ENCODE measurements at places on chromosomes 1 and 21.

GRCh38 chr1:64974288-64974825, 8.0 kb upstream of the JAK1 start:
- DNase-seq, result no peak

DNA sequence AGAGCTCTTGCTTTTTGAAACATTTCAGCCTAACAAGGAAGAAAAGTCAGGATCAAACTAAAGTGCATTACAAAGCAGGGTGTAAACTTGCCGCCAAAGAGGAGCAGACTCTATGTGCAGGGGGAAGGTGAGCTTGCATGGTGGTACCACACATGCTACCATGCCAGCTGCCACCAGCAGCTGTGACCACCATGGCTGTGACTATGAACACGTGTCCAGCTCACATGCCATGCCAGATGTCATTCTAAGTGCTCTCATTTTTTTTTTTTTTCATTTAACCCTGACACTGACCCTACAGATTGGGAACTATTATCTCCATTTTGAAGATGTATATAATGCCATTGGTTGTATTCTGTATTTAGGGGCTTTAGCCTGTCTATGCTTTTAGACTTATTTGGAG, 79.0 kb downstream of the PCP4 start:
- no peak for DNase-seq

DNA sequence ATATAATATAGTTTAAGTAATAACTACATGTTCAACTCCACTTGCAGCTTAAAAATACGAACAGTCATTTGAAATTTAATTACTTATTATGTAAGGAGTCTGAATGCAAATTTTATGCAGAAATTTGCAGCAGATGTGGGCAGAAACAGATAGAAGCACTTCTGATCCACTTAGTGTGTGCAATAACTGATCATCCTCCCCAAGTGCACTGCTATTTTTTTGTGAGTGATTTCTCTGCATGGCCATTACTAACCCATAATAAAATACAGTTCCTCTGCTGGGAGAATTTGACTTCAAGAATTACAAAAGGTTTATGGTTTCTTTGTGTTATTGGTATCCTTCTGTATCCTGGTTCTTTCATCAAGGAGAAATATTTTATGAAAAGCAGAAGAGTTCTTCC, 611.5 kb upstream of the RGS18 start:
- no peak for DNase-seq

GRCh38 chr1:47812904-47813514, 184.2 kb downstream of the TRABD2B start:
- peak; percentile 54 for DNase-seq

DNA sequence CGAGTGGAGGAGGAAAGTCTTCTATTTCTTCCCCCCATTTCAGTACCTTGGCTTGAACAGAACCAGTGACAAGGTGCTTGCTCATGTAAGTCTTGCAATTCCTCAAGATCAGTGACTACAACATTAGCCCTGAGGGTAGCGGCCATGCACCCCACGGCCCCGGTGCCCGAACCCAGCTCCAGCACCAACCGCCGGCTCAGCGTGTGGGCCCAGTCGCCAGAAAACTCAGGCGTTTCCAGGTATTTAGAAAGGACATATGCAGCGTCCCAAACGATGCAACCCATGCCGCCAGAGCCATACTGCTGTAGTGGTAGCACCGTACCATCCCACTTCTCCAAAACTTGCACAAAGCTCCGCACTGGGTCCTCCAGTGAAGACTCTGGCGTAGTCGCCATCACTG, 11.2 kb upstream of the MANEAL start:
- DNase-seq, result no peak

DNA sequence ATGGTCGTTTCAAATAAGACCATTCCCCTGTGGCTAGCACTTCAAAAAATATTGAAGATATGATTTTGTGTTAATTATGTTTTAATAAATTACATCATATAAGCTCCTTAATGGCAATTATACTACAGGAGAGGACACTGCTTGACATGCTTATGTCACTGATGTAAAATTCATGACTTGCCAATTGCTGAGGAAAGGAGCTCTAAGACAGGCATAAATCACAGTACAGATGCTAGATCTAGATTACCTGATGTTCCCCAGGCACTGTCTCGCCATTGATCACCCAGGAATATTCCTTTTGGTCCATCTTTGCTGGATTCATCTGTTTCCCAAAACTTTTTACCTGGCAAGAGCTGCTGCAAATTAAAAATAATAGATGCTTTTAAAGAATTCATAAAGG, 58.8 kb downstream of the PUM1 start:
- no peak for DNase-seq

DNA sequence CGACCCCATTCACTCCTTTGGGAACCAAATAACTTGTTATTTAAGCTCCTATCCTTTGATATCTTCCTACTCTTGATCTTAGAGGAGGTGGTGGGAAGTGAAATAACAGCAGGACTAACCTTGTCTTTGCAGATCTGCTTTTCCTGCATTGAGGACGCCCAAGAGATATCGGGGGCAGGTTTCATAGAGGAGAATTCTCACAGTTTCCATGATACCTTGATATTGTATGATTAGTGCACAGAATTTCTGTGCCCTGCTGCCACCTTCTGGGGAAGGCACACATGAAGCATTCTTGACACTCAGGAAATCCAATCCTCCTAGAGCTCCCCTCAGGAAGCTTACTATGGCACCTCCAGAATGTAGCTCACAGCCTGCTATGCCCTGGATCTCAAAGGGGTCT, 1.6 kb downstream of the CD1B start:
- peak; percentile 5 for DNase-seq

- no peak for DNase-seq
These were observed 29.2 kb downstream of the ZNF281 start for GRCh38 chr1:200380589-200381021.

GRCh38 chr1:178645157-178645807, 79.8 kb upstream of the RALGPS2 start:
- peak; percentile 34 for DNase-seq

GRCh38 chr1:154866257-154867063, 3.6 kb downstream of the KCNN3 start:
- DNase-seq, result no peak

DNA sequence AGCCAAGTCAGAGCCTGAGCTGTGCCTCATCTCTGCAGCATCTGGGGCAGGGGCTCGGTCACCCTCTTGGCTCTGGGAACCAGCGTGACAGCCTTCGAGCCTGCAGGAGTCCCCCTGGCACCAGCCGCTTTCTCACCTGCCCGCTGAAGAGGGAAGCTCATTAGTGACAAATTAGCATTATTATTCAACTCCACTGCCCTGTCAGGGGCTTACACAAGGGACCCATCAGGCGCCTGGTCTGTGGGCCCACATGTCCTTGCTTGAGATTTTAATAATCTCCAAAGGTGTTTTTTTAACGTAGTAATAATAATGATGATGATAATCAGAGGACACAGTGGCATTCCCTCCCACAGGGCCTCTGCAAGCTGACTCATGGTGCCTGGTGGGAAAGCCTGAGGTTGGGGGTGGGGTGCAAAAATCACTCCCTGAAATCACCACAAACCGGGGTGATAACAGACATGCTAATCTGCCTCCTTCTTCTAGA, 98.1 kb upstream of the IGSF21 start:
- no peak for DNase-seq

- peak; percentile 55 for DNase-seq
These were observed 61.4 kb downstream of the BRINP3 start for GRCh38 chr1:190416239-190416638.

- DNase-seq, result no peak
These were observed 57.3 kb upstream of the BCAR3 start for GRCh38 chr1:93738926-93739325.

- DNase-seq, result peak; percentile 4
These were observed 56.7 kb upstream of the GCLM start for GRCh38 chr1:93965888-93966287.

DNA sequence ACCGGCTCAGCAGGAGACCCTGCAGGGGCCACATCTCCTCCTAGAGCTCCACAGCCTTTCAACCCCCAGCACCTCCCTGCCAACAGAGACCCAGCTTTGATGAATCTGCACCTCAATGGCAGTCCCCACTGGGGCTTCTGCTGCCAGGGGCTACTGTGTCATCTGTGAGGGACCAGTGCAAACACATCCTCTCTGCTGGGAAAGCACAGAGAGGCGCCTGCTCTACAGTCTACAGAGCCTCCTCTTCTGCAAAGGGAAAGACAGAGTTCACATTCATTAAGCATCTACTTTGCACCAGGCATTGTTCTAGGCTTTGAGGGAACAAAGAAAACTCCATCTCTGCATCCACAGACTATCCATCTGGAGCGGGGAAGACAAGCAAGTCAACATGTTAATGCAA, 125.8 kb downstream of the CAPN8 start:
- no peak for DNase-seq

DNA sequence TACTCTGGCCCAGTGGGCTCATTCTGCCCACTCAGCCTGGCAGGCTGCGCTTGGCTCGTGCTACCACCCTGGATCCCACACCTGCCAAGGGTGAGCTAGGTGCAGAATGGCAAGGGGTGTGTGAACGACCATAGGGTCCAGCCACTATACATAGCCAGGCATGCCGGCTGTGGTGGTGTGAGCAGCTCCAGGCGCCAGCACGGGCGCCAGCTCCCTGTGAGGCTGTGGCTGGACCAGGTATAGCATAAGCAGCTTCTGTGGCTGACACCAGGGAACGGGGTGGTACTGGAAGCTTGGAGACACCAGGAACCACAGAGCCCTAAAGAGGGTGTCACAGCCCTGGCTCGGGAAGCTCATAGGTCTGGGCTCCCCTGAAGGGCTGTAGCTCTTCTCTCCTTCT, 18.6 kb downstream of the CCDC18 start:
- no peak for DNase-seq

DNA sequence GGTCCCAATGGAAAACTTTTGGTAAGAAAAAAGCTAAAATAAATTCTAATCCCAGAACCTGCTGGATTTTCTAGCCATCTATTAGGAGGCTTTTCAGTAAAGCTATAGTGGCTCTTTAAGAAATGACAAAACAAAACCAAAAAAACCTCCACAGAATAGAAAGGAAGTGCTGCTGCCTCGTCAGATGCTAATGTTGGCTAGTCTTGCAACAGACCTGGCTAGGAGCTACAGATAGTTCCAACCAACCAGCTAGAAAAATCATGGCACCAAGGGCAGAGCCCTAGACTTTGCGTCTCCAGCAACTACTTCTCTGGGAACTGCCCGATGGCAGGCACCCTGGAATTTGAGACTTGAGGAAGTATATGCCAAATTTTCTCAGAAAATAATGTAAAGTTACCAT, 7.6 kb downstream of the CD101 start:
- no peak for DNase-seq

Data from NCI-H69 (cell line).